ENCODE measurements at places on chromosomes 2 and 18.

DNA sequence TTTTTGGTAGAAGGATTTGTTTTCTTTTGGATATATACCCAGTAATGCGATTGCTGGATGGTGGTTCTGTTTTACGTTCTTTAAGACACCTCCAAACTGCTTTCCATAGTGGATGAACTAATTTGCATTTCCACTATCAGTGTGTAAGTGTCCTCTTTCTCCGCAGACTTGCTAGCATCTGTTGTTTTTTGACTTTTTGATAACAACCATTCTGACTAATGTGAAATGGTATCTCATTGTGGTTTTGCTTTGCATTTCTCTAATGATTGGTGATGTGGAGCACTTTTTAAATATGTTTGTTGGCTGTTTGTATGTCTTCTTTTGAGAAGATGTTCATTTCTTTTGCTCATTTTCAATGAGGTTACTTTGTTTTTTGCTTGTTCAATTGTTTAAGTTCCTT is 260.9 kb upstream of the CWC22 start:
- no peak for DNase-seq

- DNase-seq, result no peak
Observed at GRCh38 chr2:109497911-109498870, 115.6 kb downstream of the SEPTIN10 start.

GRCh38 chr18:77135339-77136075 is 2.9 kb upstream of the MBP start:
- DNase-seq, result no peak

DNA sequence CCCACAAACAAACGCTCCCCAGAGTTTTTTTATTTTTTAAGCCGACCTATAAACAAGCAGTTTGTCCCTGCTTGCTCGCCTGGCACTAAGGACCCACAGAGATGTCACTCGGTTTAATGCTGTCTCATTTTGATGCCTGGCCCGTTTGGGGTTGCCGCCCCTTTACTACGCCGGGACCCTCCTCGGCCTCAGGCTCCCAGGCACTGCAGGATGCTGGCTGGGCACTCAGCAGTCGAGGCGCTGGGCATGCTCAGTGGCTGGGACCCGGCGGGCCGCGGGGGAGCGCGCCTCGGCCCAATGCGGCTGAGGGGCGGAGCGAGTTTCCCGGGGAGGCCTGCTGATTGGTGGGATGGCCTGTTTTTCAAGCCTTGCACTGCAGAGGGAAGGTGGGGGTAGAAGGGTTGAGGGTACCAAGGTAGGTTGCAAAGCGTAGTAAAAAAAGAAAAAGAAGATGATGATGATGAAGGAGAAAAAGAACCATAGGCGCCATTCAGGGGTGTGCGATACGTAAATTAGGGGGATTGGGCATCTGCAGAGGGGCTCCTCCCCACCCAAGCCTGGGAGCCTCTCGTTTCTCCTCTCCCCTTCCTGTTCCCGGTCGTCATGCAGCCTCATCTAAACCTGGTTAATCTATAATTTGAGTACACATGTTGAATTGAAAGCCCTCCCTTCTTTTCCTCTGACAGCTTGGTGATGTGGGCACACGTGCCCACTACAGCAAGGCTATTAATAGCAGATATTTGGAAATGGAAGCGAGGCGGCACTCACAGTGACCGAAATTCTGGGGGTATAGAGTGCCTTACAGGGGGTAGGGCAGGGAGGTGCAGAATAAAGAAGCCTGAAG is 1.5 kb upstream of the IRS1 start:
- peak; percentile 56 for DNase-seq
